C1 segment of cervical spinal cord (tissue), 14 donors: ENCODE measurements at places on chromosomes 7 and 10.

GRCh38 chr10:84088626-84089025, 50.7 kb upstream of the GHITM start:
- no peak for DNase-seq

GRCh38 chr10:7896297-7896696, 78.0 kb downstream of the TAF3 start:
- no peak for DNase-seq

GRCh38 chr7:41942468-41943093, 239.7 kb upstream of the INHBA start:
- no peak for DNase-seq

DNA sequence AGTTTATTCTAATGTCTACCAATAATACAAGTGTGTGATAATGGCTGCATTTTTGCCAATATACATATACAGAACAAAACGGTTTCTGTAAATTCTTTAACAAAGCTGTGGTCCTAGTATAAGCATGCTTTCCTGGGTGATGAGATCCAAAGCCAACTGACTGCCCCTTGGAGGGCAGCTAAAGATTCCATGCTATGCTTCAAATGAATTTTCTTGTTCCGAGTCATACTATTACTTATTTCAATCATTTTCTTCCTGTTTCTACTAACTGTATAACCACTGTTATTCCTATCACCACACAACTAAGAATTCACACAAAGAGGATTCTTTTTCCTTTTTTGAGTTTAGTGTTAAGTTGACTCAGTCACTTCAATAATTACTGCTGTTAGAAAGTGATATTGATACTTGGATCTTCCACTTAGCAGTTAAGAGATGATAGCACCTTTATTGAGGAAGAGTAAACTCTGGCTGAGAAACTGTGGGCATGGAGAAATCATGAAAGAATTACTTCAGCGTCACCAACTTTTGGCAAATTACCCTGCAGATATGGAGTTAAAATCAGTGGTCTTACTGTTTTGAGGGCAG, 197.5 kb downstream of the ARL4A start:
- no peak for DNase-seq

DNA sequence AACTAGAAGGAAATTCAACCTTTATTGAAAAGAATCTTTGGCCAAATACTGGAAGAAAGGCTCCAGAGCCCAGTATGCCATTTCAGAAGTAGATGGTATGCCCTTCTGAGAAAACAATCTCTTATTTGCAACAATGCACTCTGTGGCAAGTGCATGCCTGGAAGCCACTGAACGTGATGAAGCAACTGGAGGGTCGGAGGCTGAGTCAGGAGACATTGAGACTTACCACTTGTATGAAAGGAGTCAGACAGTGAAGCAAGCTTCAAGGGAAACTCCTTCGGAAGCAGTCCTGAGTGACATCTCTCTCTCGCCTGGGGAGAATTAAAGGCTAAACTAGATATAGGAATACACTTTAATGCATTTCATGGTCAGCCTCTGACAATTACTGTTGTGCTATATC, 353.7 kb downstream of the NRG3 start:
- DNase-seq: no peak

DNA sequence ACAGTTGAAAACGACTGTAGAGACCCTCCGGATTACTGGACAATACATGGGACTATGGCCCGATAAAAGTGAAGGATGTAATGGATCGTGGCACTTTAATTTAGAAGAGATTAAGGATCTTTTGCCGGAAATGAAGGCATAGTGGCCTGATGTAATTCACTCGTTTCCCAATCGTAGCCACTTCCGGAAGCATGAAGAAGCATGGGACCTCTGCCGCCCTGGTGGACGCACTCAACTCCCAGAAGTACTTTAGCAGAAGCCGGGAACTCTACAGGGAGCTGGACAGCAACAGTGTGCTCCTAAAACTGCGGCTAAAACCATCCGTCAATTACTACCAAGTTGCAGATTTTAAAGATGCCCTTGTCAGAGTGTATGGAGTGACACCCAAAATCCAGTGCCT, 59.6 kb upstream of the NUPR2 start:
- DNase-seq: no peak

- DNase-seq: no peak
Observed at GRCh38 chr7:114158275-114158674, 239.5 kb upstream of the PPP1R3A start.

DNA sequence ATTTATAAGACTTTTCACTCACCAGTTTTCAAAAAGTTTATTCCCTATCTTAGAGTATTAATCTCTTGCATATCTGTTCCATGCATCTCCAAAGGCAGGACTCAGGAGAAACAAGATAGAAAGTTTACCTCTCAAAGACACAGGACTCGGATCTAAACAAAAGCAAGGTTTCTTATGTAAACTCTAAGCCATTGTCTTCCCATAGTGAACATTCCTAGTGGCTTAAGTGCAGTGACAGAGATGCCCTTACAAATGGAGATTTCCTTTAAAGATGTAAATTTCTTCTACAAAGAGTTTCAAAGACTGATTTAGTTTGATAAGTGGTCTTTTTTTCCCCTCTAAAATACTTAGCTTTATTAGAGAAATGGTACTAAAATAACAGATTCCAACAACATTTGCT, 209.8 kb downstream of the ACTR3B start:
- DNase-seq: no peak

GRCh38 chr7:140084142-140084655, 21.4 kb upstream of the PARP12 start:
- no peak for DNase-seq

DNA sequence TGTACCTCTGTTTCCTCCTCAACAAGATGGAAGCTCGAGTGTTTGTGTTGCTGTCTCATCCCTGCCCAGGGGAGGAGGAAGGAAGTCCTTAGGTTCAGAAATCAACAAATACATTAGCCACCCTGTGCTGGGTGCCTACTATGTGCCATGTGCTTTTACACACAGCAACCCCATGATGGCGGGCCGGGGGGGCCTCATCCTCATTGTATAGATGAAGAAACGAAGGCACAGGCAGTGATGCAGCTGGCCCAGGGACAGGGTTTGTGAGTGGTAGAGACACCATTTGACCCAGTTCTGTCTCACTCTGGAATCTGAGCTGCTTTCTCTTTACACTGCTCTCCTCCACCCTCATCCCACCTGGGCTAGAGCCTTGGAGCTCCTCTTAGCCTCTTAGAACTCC, 1.9 kb upstream of the CALHM2 start:
- DNase-seq: no peak

DNA sequence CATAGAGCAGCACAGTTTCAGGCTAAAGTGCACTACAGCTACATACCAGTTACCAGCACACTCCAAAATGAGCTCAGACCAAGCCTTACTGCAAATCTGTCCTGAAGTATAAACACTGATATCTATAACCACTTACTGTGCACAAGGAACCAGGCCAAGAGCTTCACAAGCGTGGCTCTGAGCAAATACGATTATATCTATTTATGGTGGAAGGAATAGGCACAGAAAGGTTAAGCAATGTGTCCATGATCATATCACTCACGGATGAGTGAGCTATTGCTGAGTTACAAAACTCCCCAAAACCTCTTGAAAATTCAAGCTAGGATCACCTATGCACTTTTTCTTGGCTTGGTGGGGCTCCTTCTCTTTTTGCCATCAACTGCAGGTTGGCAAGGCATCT, 84.9 kb downstream of the GPAM start:
- DNase-seq: no peak

DNA sequence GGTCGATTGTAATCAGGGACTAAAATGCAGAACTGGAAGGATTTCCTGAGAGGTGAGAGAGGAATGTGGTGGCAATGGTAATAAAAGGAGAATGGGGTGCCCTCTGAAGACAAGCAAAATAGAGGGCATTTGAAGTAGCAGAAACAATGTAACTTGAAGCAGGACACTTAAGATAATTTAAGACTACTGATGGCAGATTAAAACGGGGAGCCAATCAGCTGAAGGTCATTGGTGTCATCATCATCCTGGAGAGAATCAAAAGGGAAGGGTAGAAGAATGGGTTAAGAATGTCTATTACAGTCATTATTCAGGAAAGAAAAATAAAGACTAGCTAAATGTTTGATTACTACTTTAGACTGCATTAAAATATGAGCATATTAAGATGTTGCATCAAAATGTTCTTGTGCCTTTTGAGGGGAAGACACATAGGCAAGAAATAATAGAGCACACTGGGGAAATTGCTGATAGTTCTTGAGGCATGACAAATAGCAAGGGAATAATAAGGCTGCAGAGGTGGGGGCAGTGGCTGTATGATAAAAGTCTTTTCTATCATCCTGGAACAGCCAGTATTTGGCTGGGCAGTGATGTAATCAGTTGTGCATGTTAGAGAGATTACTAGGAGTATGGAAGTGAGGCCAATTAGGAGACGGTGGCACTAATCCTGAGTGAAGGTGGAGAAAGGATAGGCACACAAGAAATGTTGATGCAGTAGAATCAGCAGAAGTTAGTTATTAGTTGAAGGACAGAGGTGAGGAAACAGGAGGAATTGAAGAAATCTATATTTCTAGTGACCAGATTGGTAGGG, 60.2 kb downstream of the CCDC71L start:
- DNase-seq: no peak

DNA sequence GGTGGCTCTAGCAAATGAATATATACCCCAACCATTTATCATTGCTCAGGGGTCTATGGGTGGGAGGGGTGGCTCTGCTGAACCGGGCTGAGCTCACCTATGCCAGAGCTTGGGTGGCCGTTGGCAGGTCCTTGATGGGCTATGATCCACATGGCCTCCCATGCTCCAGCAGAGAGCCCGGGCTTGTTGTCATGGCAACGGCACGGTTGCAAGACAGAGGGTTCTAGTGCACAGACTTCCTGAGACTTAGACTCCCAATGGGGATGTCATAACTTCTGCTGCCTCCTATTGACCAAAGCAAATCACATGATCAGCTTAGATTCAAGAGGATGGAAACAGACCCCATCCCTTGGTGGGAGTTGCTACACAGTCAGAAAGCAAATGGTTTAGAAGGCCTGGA, 36.4 kb upstream of the CARD11 start:
- no peak for DNase-seq

DNA sequence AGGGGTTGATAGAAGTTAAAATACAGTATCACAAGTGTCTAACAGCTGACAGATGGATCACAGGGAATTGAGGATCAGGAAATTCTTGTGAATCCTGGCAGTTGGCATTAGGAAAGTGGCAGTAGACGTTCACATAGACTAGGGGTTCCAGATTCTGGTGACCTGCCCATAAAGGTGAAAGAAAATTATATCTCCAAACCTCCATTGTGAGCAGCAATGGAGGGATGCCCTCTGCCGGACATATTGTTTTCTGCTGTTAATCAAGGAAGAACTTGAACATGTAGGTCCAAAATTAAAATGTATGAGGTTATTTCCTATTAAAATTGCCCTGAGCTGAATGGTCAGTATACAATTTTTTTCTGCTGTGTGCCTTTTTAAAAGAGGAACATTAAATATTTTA, 5.1 kb downstream of the NME8 start:
- DNase-seq: no peak

- no peak for DNase-seq
Observed at GRCh38 chr7:138478499-138478908, 18.4 kb downstream of the TRIM24 start.

DNA sequence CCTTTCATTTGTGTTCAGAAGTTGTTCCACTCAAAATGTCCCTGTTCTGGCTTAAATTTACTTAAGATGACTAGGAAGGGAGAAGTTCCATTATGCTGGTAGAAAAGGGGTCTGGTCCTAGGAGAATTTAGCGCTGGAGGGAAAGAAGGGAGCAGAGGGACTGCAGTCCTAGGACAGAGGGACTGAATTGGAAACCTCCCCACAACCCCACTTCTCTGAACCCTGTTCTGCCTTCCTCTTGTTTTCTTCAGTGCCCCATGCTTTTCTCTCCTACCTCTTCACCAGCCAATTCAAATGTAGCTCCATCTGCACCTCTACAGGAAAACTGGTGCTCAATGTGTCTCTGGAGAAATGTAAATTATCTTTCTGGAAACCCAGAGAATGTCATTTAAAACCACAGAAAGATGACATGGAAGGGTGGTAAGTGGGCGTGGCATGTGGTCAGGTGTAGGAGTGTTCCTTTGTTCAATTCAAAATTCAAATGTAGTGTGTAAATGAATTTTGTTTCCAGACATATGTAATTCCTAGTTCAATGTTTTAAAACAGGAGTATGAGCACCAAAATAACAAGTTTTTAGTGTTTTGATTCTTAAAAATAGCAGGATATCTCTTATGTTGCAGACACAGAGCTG, 24.0 kb upstream of the RHOBTB1 start:
- no peak for DNase-seq

- no peak for DNase-seq
Observed at GRCh38 chr7:95396136-95397032, at the start of gene PON3. TSS of gene PON3 (minus strand) at chr7:95396375. CDS start at chr7:95396350, 25 bp downstream.

DNA sequence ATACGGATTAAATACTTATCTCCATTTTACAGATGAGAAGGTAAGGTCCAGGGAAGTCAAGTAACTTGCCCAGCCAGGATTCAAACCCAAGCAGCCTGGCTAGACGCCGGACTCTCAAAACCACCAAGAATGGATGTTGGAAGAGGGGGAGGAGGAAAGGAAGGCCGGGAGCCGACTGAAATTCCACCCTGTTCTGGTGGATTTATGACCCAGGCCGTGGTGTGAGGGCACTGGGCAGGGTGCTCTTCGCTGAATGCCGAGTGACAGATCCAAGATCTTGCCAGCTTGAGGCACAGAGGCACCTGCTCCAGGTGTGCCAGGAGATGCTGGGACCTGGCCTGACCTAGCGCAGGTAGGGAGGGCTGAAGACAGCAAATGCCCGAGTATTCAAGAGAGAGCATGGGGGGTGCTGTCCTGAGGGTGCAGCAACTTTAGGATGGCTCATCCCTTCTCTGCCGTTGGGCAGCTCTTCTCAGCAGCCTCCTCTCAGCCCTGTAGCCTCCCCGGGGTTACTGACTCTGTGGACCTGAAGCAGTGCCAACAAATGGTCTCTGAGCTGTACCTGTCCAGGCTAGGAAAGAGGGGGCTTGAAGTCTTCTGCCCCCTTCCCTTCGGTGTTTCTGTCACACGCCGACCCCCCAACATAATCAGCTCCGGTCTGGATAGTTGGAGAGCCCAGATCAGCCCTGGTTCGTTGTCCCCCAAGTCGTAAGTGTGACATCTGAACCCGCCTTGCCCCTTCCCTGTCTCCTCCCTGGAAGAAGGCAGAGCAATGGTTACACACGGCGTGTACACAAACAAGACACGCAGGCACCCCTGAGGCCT, 713 bp downstream of the LOXL4 start:
- no peak for DNase-seq

DNA sequence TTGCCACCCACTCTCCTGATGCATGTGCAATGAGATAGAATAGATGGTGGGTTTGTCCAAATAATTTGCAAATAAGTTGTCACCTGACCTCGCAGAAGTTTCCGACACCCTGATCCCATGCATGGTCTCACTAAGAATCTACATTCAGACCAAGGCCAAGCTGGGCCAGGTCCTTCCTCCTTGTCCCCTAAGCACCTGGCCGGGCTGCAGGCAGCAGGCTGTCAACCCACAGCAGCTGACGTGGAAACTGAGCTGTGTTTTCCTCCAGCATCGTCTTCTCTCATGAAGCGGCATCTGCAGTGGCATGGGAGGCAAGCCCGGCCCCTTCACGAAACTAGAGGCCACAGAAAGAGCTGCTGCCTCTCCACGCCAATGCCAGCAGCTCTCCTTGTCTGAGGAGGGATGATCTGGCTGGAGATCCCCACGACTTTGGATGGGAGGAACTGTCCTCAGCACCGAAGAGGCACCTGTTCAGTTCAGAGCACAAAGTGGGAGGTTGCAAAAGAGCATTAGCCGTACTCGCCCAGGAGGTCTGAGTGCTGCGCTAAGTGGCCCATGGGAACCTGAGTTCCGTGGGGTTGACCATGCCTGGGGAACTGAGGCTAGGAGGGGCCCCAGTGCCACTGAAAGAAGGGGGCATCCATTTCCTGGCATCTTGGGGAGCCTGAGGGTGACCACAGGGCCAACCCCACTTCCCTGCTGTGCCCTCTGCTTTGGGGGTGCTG, 110.5 kb upstream of the INSIG1 start:
- no peak for DNase-seq

GRCh38 chr10:110184398-110184797, 23.0 kb upstream of the MXI1 start:
- no peak for DNase-seq
